ENCODE measurements at places on chromosomes 7 and 10. TPM values are rescaled to one million over a fixed set of nuclear protein-coding genes. Genes with fewer than 3 reads are reported as not detected.
A peak's percentile ranks its signal among the peaks of the same experiment; 100 is the strongest.

- DNase-seq = no peak
Measured at GRCh38 chr7:7790041-7790741, 71.8 kb upstream of the RPA3 start.

GRCh38 chr10:113035732-113036312 lies 85.8 kb downstream of the TCF7L2 start:
- DNase-seq = no peak

- DNase-seq = no peak
Measured at GRCh38 chr7:22712999-22713398, 14.0 kb upstream of the IL6 start.

DNA sequence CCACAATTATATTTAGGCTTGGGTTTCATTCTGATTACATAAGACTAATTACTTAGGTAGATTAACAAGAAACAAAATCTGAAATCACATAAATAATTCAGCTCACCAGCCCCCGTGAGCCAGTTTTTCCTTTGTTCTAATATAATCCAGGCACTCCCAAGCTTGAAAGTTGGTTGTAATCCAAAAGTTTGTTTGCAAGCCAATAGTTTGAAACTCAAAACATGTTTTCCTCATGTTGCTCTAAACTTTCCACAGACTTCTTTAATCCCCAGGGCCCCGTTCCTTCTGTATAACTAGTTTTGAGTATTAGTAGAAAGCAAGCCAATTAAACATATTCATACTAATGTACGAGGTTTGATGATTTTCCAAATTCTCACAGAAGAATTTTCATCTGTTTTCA lies 56.1 kb downstream of the SP8 start:
- no peak for DNase-seq

GRCh38 chr7:47402941-47403866 lies 178.7 kb downstream of the TNS3 start:
- peak; percentile 65 for DNase-seq

- no peak for DNase-seq
Measured at GRCh38 chr7:79386688-79387422, 66.6 kb downstream of the MAGI2 start.

- no peak for DNase-seq
Measured at GRCh38 chr10:101512738-101513137, 75.3 kb downstream of the POLL start.

DNA sequence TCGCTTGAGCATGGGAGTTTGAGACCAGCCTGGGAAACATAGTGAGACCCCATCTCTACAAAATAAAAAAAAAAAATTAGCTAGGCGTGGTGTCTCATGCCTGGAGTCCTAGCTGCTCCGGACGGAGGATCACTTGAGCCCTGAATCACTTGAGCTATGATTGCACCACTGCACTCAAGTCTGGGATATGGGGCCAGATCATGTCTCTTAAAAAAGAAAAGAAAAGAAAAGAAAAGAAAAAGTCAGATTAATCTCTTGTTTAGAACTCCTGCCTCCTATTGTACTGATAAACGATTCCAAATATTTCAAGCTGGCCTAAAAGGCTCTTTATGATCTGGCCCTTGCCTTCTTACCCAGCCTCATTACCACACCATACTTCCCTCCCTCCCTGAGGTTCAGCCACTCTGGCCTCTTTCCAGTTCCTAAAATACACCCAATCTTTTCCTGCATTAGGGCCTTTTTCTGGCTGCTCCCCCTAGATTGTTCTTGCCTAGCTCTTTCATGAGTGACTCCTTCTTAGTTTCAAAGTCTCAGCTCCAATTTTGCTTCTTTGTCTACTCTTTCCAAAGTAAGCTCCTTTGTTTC lies 41.7 kb downstream of the VCL start:
- DNase-seq = no peak

DNA sequence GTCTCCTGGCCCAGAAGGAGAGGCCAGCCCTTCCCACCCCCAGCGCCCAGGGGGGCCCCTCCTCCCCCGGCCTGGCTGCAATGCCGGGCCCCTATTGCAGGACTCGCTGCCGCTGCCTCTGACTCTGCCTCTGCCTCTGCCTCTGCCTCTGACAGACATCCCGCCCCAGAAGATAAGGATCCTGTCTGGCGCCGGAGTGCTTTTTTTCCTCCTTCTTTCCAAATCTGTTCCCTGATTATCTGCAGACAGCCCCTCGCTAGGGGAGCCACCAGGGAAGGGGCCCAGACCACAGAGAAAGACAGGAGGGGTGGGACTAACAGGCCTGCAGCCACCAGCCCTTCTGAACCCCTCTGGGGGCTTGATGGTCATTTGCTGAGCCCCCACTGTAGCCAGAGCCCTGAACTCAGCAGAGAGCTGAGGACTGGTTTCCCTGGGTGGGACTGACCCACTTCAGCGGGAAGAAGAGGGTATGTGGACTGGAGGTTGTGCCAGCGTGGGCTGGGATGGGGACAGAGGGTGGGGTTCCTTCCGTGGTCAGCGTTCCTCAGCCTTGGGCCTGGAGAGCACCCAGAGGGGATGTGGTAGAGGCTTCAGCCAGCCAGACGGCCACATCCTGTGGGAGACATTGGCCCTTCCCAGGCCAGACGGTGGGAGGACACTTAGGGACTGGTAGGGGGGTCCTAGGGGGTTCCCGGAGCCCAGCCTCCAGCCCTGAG lies 22.8 kb downstream of the UNC5B start:
- DNase-seq = peak; percentile 88

DNA sequence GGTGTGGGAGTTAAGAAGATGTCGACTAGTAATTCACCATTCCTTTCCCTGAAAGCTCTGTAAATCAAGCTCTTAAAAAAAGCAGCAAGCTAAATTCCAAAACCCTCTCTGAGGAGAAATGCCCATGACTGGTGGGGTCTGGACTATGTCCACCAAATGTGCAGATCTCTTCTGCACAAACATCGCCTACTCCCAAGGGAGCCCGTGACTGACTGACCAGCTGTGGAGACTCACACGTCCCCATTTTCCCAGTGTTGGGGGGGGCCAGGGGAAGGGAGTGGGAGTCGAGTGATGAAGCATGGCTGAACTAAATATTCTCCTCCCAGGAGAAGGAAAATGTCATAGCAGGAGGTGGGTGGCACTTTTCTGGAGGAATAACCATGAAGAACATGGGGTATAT lies 164.1 kb upstream of the HPS1 start:
- DNase-seq = no peak

DNA sequence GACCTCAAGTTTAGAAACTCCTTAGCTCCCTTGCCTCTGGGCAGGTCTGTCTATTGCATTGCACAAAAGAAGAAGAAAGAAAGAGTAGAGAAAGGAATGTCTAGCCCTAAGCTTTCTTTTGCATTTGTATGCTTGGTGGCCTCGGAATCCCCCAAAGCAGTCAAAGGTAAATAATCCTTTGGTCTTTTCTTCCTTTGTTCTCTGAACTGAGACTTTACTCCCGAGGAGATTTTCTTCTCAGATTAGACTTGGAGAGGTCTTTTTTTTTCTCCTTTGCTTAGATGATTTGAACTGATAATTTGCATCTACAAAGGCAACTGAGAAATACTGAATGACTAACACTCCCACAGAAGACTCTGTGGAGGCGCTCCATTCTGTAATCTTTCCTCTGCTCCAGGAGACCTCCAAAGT lies 93.2 kb downstream of the AKR1D1 start:
- no peak for DNase-seq

GRCh38 chr7:33062023-33062781 lies at the start of gene NT5C3A:
Gene NT5C3A, minus strand, starts transcription at chr7:33062776. Its CDS starts 71 bp downstream, at chr7:33062705.
- no peak for DNase-seq

- no peak for DNase-seq
Measured at GRCh38 chr10:30997536-30998235, 34.0 kb downstream of the ZNF438 start.

DNA sequence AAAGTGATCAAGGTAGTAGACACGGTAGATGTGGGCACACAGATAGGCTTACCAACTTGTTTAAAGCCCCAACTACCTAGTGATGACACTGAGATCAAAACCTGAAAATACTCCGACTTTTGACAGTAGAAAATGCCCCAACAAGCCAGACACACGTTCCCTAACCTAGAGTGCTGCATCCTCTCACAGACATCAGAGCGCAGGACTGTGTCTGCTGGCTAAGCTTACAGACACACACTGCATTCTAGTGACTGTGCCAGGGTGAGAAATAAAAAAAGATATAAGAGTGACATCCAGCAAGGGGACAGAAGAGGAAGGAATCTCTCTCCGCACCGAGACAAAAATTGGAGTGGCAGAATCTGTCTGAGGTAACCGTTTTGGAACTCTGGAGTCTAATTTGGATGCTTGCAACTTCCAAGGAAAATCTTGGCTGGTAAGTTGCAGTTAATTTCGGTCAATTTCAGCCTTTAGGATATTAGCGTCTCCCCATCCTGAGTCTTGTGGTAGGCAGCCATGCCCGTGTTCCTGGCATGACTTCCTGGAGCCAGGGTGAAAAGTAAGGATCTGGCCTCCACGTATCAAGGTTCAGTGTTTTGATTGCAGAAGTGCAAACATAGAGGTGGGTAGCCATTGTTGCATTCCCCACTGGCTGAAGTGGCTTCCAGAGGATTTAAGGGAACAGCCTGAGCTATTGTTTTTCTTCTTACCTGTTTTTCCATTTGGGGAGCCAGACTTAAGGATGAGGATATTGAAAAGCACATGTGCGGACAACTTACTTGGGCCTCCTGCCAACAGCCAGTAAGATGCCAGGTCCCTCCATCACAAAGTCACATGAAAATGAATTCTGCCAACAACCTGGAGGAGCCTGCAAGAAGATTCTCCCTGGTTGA lies 124.1 kb downstream of the SMURF1 start:
- DNase-seq = no peak

The MYH16 gene
- total RNA-seq = not detected

The ABCA13 gene
- total RNA-seq = 0.35 TPM

The PAPOLB gene
- 0.38 TPM for total RNA-seq

The FAM20C gene
- 58.8 TPM for total RNA-seq

The NPSR1 gene
- not detected for total RNA-seq

The CDNF gene
- total RNA-seq = 0.61 TPM

The ACTR3C gene
- total RNA-seq = 20.1 TPM

The SLC35G1 gene
- total RNA-seq = 4.4 TPM

The TMED4 gene
- 78.3 TPM for total RNA-seq

Measured in upper lobe of right lung (tissue), 1 donor.